ENCODE measurements at places on chromosomes 11 and 22. TPM values are rescaled to one million over a fixed set of nuclear protein-coding genes. Genes with fewer than 3 reads are reported as not detected.

- DNase-seq = no peak
These were observed 9.8 kb downstream of the TOLLIP start for GRCh38 chr11:1299621-1300020.

The TMEM41B gene
- 28.8 TPM for total RNA-seq

GRCh38 chr11:7492253-7492652 is 6.9 kb downstream of the OLFML1 start:
- no peak for DNase-seq

DNA sequence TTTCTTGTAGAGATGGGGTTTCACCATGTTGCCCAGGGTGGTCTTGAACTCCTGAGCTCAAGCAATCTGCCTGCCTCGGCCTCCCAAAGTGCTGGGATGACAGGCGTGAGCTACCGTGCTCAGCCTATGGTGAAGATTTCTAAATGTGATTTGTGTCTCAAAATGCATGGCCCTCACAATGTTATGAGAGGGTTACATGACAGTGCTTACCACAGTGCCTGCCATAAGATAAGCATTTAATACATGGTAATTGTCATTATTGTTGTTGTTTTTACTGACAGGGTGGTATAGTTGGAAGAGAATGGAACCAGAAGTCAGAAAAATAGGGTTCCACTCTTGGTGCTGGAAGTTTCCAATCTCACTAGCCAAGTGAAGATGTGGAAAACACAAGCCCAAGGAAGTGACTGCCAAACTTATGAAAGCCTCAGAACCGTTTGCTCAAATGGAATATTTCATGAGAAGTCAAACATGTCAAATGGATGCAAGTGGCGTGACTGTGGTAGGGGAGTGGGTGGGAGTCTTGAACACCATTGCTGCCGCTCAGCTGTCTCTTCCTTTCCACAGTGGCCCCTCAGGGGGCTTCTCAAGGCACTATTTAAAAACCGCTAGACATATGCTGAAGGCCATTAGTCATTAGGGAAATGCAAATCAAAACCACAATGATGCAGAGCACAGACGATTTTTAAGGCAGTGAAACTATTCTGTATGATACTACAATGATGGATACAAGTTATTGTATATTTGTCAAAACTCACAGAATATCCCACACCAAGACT is 29.1 kb upstream of the LMO2 start:
- DNase-seq = no peak

- DNase-seq = no peak
These were observed 45.4 kb downstream of the MPPED2 start for GRCh38 chr11:30540781-30541180.

The APOBEC3G gene
- 56.7 TPM for total RNA-seq

DNA sequence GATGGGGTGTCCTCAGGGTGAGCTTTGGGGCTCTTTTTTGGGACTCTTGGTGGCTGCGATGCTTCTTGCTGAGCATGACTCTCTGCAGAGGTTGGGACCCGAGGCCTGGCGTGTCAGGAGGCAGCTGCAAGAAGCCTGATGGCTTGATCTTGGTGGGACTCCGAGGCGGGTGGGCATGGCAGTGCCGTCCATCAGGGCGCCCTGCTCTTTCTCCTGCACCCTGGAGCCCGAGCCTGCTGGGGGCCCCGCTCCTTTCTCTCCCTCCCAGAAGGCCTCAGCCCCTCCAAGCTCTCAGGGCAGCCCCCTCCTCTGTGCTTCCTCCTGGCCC is 432.7 kb downstream of the TBC1D22A start:
- DNase-seq = no peak

The HPS5 gene
- total RNA-seq = 21.4 TPM

- peak; percentile 21 for DNase-seq
These were observed 42.2 kb upstream of the FAM181B start for GRCh38 chr11:82775736-82776346.

All from activated T-helper 1 cell treated with anti-CD3 and anti-CD28 coated beads, Interleukin-12 subunit alpha, Interleukin-12 subunit beta, Interleukin-2, Interleukin-4 antibody, amounts not matched to agents 30 ng/mL and 10 ng/mL and 1 ng/mL, durations not matched to agents 14 hours and 24 hours and 36 hours (primary cell).